ENCODE measurements at places on chromosomes 1 and 21.

DNA sequence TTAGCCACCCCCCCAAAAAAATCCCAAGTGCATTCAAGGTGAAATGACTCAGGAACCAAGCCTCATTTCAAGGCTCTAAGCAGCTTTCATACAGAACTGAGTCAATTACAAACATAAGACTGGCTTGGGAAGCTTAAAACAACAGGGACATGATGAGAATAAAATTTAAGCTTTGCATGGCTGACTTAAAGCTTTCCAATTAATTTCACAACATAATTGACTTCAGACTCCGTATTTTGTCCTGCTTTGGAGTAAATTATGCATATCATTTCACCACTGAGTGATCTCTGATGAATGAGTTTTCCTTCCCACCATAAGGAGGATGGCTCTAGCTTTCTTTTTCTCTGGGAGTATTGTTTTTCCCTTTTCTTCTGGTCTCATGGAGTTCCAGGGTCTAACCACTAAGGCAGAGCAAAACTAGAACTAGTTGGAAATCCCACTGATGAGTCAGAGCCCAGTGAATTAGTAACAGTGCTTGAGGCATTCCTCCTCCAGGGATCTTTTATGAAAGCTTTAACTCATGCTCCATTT, 72.8 kb downstream of the XCL2 start:
- DNase-seq: no peak

GRCh38 chr1:98055457-98055856, 134.6 kb upstream of the DPYD start:
- DNase-seq: no peak

DNA sequence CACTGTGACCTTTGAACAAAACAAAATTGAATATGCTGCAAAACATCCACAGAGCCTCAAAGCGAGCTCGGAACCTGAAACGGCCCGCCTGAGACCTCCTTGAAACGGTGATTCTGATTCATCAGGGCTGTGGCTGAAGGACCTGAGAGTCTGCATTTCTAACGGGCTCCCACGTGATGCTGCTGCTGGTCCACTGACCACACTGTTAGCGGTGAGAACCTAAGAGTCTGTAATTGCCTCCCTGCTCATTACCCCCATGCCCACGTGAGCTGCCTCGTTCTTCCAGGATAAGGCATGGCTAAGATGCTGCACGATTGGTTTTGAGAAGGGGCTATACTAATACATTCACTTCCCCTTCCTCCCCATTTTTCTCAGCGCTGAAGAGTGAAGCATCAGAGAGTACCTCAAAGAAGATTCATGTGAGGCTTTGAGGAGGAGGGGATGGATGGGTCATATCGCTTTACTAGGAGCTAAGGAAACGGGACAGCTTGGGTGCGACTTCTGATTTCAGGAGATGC, 9.7 kb downstream of the TLR5 start:
- DNase-seq: no peak

GRCh38 chr1:43587594-43587993, 56.9 kb downstream of the PTPRF start:
- DNase-seq: no peak

DNA sequence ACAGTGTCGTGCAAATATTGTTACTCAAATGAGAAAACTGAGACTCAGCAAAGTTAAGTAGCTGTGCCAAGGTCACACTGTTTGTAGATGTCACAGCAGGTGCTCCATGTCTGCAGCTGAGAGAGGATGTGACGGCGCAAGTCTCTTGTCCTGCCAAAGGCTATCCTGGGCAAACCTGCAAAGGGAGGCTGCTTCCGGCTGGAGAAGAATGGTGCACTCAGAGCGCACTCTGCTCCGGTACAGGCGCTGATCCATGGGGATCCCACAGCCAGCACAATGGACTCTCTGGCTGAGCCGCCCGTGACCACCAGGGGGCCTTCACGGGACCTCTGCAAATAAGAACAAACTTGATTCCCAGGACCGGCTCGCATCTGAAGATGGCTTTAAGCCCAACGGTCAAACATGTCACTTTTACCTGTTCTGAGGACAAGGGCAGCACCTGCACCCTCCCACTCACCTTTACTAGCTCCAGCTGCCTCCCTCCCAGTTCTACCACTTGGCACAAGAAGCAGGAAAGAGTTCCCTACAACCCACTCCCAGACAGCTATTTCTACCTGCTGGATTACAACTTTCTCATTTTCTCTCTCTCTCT, 21.9 kb downstream of the RD3 start:
- DNase-seq: peak; percentile 90

DNA sequence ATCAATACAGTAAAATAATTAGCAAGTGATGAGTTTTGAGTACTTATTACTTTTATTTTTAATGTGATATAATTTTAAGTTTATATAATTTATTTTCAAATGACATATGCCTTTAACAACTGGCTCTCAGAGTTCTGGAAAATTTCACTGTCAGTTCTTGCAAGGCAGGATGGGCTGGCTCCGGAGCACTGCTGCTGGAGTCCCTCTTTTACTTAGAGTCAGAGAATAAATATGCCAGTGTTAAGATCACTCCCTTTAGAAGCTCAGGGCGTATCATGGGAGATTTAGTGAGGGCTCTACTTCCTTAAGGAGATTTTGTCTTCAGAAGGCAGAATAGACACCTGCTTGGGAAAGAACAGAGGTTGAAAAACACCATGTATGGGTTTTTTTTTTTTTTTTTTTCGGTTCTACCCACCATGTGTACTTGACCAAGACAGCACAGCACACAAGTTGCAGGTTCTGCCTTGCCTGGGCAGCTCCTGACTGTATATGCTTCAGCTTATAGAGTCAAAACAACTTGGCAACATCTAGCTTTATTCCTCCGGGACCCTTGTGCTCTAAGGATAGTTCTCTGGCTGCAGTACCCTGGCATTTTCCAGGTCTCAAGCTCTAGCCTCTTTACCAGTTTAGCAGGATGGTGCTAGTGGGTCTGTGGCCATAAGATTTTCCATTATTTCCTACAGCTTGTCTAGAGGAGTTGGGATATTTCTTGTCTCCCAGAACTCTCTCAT, 29.7 kb upstream of the FMOD start:
- DNase-seq: no peak

DNA sequence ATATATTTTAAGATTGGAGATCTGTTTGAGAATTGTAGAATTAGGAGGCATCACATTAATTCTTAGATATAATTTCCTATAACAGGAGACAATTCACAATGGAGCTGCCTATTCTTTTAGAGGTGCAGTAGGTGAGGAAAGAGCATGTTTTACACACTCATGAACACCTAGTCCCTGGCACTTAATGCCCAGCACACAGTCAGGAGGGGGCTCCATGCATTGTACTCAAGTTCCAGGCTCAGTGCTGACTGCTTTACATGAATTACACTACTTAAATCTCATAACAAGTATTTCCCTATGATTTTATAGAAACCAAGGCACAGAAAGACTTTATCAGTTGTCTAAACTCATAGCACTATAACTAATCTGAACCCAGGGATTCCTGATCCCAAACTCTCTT, 360 bp upstream of the GBP3 start:
- DNase-seq: no peak

DNA sequence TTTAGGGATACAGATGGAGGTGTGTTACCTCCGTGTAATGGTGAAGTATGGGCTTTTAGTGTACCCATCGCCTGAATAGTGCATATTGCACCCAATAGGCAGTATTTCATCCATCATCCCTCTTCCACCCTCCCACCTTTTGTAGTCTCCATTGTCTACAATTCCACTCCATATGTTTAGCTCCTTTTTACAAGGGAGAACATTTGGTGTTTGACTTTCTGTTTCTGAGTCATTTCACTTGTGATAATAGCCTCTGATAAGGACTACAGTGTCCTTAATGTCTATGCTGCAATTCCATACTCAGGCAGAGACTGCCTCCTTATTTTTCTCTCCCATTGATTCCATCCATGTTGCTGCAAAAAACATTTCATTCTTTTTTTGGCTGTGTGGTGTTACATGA, 48.7 kb downstream of the OVGP1 start:
- DNase-seq: no peak

GRCh38 chr1:81406292-81406999, 394.3 kb upstream of the ADGRL2 start:
- DNase-seq: no peak

DNA sequence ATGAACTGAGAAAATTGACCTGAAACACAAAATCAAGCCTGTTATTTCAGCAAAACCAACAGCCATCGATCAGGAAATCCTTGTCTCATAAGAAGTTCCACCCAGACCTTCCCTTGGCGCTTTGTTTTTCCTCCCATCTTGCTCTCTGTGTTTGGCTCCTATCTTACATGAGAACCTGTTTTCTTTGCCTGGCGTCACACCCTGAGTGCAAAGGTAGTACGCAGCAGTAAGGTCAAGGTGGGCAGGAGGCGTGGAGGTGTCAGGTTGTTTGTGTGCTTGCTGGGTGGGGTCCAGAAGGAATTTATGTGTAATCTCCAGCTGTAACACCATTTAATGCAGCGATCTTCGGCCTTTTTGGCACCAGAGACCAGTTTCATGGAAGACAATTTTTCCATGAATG, 50.5 kb downstream of the C1orf21 start:
- DNase-seq: no peak

Measured in upper lobe of right lung (tissue), 1 donor.